ENCODE measurements at places on chromosomes 1 and 21. TPM values are rescaled to one million over a fixed set of nuclear protein-coding genes. Genes with fewer than 3 reads are reported as not detected.

- DNase-seq: peak; percentile 22
Measured at GRCh38 chr1:52604063-52604770, 2.0 kb downstream of the GPX7 start.

GRCh38 chr1:10340930-10341590 is 57.8 kb upstream of the PGD start:
- no peak for DNase-seq

DNA sequence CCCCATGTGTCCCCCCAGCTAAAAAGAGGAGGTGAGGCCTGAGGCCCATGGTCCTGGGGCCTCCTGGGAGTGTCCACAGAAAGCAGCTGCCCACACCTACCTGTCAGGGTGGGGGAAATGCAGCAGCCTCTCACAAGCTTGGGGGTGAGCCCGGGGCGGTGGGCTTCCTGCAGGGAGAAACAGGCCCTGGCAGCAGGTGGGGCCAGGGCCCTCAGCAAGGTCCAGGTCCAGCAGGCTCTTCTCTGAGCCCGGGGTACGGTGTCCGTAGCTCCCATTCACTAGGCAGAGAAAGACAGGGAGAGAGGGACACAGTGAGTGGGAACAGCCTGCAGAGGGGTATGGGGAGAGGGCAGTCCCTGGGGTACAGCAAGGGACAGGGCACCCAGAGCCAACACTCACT is 139.0 kb downstream of the GLIS1 start:
- no peak for DNase-seq

GABRD gene
- not detected for total RNA-seq

GRCh38 chr1:23514111-23514679 is 16.8 kb downstream of the E2F2 start:
- no peak for DNase-seq

GRCh38 chr21:27721675-27722074 is 754.8 kb upstream of the ADAMTS5 start:
- no peak for DNase-seq

GRCh38 chr1:33898406-33898805 is 34.5 kb downstream of the HMGB4 start:
- no peak for DNase-seq

KCNA2 gene
- total RNA-seq: 0.15 TPM

DNA sequence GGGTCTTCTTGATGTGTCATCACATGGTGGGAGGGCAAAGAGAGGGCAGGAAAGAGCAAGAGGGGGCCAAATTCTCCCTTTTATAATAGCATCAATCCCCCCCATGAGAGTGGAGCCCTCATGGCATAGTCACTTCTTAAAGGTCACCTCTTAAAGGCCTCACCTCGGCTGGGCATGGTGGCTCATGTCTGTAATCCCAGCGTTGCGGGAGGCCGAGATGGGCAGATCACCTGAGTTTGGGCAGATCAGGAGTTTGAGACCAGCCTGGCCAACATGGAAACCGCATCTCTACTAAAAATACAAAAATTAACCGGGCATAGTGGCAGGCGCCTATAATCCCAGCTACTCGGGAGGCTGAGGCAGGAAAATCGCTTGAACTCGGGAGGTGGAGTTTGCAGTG is 170.1 kb downstream of the PGBD5 start:
- no peak for DNase-seq

AMIGO1 gene
- total RNA-seq: 3.7 TPM

DNA sequence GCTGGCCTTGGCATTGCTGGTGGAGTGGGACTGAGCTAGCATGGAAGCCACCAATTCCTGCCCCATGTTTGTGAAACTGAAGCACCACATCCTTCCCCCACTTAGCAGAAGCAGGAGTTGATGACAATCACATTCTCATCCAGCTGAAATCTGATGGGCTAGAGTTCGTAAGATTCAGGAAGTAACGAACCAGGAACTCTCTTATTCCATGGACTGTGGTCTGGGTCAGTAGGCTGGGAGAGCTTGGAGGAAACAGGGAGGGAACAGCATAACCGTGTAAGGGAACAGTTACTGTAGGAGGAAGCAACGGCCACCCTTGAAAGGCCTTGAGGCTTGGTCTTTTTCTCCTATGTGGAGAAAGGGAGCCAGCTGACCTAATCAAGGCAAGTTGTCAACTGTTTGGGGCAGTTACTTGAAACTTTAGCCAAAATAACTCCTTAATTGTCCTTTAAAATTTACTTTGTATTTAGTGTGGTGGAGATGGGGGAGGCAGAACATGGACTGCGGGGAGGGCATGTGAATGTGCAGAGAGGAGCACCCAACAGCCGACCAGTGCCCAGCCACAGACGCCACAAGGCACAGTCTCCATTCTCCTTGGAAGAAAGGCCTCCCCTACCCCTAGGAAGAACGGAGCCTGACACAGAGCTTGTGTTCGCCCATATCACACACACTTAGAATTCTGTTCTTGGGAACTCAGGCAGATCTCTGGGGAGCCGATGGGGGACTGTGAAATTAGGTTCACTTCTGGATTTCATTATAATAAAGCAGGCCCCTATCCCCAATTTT is 2.0 kb upstream of the COQ8A start:
- no peak for DNase-seq

- no peak for DNase-seq
Measured at GRCh38 chr1:38071312-38072256, 25.0 kb upstream of the POU3F1 start.

ACKR1 gene
- total RNA-seq: not detected

DNA sequence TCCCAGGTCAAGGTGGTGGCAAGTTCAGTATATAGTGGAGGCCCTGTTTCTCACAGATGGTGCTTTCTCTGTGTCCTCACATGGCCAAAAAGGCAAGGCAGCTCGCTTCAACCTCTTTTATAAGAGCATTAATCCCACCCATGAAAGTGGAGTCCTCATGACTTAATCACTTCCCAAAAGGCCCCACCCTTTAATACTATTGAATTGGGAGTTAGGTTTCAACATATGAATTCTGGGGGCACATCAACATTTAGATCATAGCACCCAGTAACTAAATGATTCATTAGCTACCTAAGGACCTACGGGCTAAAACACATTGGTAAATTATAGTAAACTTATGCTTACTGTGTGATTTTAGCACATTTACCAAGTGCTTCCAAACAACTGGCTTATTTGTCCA is 317.9 kb downstream of the LTN1 start:
- DNase-seq: no peak

RGS18 gene
- total RNA-seq: not detected

DNA sequence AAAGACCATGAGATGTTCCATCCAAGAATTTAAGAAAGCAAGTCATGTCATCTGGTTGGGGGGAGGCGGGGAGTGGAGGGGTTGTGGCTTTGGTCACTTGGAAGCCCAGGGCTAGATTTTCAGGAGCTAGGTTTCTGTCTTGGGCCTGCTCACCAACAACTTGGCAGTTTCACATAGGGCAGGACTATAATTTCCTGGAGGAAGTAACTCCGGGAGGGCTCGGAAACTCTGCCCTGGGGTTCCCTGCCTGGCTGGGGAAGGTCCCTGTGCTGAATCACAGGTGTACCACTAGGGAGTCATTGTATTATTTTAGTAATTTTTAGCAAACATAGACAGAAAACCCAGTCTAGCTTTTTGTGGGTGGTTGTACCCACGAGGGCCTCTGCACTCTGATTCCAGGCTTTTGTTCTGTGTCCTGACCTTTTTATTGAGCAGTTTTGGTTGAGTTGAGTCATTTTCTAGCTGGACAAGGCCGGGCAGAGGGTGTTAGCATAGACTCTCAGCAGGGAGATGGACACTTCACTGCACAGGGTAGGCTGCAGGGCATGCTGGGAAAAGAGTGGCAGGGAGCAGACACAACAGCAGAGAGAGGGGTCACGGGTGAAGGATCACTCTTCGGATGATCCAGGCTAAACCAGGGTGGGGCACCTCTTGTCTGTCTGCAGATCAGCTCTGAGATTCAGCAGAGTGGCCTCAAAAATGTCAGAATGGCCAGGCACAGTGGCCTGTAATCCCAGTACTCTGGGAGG is 144.7 kb downstream of the GRIK3 start:
- DNase-seq: no peak

- no peak for DNase-seq
Measured at GRCh38 chr1:234488054-234489006, 9.4 kb upstream of the TARBP1 start.

FAM151A gene
- total RNA-seq: not detected

DNA sequence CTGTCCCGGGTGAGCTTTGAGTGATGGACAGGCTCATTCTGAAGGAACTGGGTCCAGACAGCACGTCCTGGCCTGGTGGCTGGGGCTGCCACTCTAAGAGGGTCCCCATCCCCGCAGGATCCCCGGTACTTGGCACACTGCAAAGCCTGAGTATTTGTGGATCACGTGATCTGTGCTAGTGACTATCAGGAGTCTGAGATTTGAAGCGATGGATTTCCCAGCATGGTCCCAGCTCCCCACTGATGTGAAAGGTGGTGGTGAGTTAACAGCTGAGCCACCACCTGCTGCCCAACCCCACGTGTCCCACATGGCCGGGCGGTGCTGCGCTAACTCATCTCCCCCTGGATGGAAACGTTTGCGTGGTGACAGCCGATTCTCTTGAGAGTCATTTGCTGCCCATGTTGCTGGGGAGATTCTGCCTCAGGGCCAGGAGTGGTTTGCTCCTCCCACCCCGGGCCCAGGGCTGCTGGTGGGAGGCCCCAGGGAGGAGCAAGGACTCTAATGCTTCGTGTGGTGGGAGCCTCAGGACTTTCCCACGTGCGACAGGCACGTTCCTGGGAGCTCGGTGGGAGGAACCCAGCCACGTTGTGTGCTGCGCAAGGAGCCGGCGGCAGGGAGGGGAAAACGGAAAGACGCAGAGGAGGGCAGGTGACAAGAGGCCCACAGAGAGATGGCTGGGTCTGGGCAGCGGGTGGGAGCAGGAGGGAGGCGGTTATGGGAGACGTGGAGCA is 15.1 kb downstream of the FAAP20 start:
- no peak for DNase-seq

- DNase-seq: no peak
Measured at GRCh38 chr1:2385606-2386280, 5.6 kb downstream of the MORN1 start.

KLHL21 gene
- total RNA-seq: 48.2 TPM

DNA sequence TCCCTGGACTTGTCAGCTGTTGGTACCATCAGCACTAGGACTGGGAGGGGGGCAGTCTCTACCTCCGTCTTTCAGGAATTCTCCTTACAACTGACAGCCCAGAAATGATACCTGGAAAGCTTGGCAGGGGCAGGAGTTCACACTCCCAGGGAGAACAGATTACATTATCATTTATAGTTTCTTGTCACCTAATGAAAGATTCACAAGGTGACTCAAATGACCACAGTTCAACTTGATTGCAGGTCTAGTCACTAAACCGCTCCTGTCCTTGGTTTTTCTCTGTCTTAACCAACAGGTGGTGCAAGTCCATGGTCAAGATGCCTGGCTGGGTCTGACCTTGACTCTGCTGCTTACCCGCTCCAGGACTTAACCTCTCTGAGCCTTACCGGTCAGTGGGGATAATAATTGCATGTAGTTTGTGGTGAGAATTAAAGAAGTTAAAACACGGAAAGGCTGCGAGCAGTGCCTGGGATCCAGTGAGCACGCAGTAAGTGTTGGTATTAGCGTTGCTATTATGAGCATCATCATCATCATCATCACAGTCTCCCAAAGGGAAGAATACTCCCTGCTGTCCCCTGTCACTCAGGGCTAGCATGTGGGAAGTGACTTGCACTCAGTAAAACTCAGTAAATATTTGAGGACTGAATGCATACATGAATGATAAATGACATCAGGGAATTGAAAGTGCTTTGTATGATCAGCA is 125.3 kb upstream of the CD34 start:
- DNase-seq: no peak

- DNase-seq: no peak
Measured at GRCh38 chr1:209328196-209328595, 255.3 kb upstream of the CAMK1G start.

LRRC38 gene
- total RNA-seq: not detected

DNA sequence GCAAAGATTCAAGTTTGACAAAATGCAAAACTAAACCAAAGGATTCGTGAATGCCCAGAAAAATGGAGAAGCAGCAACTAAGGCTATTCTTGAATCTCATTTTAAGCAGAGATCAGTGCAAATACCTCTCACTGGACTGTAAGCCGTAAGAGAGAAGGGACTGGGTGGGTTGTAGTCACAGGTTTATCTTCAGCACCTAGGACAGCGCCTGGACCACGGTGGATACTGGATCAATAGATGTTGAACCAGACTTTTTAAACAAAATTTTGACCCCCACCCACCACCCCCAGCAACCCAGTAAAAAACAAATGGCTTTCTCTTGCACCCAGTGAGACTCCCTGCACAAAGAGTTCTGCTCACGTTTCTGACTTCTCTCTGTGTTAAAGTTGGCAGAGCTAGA is 347.1 kb downstream of the AJAP1 start:
- DNase-seq: no peak

GRCh38 chr1:245987219-245987545 is 519.9 kb downstream of the SMYD3 start:
- no peak for DNase-seq

PLPPR5 gene
- total RNA-seq: not detected

- peak; percentile 46 for DNase-seq
Measured at GRCh38 chr1:211625040-211625439, 46.1 kb upstream of the SLC30A1 start.

DMBX1 gene
- 0.80 TPM for total RNA-seq

DNA sequence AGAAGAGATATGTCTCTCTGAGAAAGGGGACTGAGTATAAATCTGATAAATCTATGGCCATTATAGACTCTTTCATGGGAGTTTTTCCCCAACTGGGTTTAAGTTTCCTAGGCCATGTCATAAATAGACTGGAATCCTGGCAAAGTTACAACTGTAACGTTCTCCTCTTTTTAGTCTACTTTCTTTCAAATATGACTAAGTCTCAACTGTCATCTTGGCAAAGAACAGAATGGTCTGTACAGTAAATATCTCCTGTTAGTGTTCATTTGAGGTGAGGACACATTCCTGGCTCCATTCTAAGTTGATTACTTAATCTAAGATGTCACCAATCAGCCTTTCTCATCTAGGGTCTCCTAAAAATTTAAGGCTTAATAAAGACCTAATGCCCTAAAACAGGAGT is 300.5 kb downstream of the BRINP2 start:
- DNase-seq: no peak

- no peak for DNase-seq
Measured at GRCh38 chr1:117783606-117784396, 145.6 kb downstream of the GDAP2 start.

- DNase-seq: no peak
Measured at GRCh38 chr1:2150801-2151200, 43.8 kb downstream of the FAAP20 start.

- DNase-seq: no peak
Measured at GRCh38 chr1:171798765-171799164, 17.3 kb downstream of the METTL13 start.

TMEM82 gene
- total RNA-seq: not detected

- DNase-seq: no peak
Measured at GRCh38 chr1:207308451-207309190, 12.9 kb upstream of the CD55 start.

Data from Daoy (cell line).